ENCODE measurements at places on chromosomes 5 and 9.

DNA sequence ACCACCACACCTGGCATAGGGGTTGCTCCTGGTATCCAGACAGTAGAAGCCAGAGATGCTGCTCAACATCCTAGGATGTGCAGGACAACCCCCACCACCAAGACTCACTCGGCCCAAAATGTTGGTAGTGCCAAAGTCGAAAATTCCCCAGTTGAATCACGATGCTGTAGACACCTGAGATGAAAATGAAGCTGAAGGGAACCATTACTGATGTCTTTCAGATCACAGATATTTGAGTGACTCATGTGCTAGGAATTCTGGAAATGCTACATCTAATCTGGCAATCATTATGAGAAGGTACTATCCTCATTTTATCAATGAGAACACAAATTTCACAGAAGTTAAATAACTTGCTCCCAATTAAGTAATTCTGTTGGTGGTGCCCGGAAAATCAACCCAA lies 21.0 kb upstream of the UBE2QL1 start:
- no peak for DNase-seq

GRCh38 chr9:130183133-130183762 lies 11.0 kb downstream of the NCS1 start:
- DNase-seq: peak; percentile 71

DNA sequence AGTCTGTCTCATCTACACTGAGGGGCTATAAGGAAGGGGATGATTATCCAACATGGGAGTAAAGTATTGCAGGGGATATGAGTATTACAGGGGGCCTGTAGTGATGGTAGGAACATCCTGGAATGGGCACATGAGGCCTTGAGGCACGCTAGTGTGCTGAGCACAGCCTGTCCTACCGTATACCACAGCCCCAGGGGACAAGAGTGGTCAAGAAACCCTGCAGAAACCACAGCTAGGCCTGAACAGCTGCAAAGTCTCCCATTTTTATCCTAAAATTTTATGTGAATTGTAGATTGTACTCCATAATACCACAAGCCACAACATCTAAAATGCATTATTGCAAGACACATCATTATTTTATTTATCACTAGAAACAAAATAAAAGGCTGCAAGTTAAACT lies 136.3 kb upstream of the ASTN2 start:
- no peak for DNase-seq

DNA sequence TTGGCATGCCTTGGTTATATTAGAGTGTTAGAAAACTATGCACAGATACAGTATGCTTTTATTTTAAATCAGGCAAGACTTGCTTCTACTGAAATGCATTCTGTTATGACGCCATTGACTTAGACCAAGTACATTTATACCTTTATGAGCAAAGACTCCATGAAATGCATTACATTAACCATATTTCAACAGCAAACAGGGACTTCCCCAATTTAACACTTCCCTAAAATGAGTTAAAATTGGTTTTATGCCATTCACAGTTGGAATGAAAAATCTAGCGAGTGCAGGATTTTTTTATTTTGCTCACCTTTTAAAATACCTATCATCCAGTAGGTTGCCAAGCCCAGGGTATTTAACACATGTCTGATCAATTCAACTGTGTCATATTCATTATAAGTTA lies 272.1 kb upstream of the IZUMO3 start:
- no peak for DNase-seq

GRCh38 chr9:107933097-107933496 lies 443.5 kb upstream of the KLF4 start:
- peak; percentile 48 for DNase-seq

- no peak for DNase-seq
Measured at GRCh38 chr9:131111186-131111853, 14.1 kb upstream of the NUP214 start.

- no peak for DNase-seq
Measured at GRCh38 chr9:123440256-123440655, 84.3 kb downstream of the CRB2 start.

DNA sequence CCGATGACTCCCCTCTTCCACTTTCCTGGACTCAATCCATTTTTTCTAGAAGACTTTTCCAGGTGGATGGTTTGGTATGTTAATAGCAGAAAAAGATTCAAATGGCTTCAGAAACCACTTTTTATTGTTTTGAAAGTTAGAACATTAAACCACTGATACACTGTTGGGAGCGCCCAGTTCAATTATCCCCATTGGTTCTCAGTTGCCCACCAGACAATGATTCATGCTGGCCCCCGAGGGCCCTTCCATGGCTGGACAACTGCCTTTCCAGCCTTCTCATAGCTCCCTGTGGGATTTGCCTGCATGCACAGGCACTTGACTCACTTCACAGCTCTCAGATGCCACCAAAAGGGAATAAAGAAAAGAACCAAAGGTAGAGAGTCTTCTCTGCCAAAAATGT lies 21.3 kb upstream of the ANKRD34B start:
- DNase-seq: no peak

DNA sequence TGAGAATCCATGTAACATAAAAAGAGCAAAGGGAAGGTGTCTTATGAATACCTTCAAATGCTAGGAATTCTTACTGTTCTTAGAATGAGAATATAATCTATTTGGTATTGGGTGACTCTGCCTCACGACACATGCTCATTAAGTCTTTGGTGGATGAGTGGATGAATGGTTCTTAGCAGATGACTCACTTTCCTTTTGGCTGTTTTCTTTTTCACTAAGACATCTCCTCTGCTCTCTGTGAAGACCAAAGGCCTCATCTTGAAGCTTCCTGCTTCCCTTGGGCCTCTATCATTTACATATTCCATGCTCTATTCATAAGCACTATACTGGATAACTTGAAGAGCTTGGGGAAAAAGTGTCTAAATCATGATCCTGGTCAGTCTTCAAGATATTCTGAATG lies 468.1 kb downstream of the SPATA31D1 start:
- peak; percentile 47 for DNase-seq

DNA sequence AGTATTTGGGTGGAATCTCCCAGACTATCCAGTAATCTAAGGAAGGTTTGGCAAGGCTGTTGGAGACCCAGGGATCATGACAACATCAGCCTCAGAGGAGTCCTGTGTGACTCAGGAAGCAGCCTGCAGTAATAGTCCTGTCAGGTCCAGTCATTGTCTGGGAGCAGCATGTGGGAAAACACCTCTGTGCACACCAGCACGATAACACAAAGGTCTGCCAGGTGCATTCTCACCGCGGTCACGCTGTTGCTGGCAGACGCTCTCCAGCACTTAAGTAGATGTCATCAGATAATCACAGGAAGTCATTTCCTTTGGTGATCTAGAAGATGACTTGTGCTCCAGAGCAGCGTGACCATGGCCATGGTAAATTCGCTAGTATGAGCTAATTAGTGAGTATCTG lies 99.2 kb upstream of the IQGAP2 start:
- no peak for DNase-seq

- peak; percentile 11 for DNase-seq
Measured at GRCh38 chr5:116573279-116573701, 1.3 kb downstream of the SEMA6A start.

GRCh38 chr9:114406441-114406840 lies 18.7 kb upstream of the AKNA start:
- no peak for DNase-seq

All from choroid plexus epithelial cell (primary cell).